ENCODE measurements at places on chromosomes 5 and 9.

DNA sequence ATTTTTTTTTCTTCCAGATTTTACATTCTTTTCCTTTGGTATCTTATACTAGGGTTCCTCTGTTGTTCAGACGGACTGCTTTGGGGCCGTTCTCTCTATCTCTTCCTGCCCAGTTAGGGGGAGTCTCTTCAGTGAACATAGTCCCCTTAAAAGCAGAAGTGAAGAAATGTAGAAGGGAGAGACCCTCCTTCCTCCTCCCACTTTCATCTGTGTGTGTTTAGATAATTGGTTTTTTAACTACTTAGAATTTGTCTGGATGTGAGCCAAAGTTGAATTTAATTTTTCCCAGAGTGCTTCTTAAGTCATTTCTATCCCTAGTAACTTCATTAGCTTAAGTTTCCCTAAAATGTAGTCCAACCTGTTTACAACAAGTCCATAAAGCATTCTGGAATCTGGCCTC, 167.5 kb downstream of the HACD4 start:
- DNase-seq = no peak

GRCh38 chr9:98182069-98182820, 10.2 kb downstream of the CORO2A start:
- no peak for DNase-seq

- DNase-seq = no peak
Measured at GRCh38 chr5:132422720-132423437, 53.4 kb downstream of the SLC22A5 start.

DNA sequence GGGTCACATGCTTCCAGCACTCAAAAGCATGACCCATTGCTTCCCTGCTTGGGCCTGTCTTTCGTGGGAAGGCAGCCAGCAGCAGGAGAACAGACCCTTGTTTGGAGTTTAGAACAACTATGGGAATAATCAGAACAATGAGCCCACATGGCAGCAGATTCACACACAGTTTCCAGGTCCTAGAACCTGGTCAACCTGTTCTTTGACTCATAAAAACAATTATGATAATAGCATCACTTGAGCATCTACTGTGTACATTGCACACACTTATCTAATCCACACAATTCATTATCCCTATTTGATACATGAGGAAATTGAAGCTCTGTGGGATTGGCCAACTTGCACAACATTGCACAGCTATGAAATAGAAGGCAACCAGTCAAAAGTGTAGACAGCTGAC, 41.7 kb downstream of the KLF4 start:
- no peak for DNase-seq

- DNase-seq = no peak
Measured at GRCh38 chr5:67393211-67393610, 196.6 kb upstream of the CD180 start.

DNA sequence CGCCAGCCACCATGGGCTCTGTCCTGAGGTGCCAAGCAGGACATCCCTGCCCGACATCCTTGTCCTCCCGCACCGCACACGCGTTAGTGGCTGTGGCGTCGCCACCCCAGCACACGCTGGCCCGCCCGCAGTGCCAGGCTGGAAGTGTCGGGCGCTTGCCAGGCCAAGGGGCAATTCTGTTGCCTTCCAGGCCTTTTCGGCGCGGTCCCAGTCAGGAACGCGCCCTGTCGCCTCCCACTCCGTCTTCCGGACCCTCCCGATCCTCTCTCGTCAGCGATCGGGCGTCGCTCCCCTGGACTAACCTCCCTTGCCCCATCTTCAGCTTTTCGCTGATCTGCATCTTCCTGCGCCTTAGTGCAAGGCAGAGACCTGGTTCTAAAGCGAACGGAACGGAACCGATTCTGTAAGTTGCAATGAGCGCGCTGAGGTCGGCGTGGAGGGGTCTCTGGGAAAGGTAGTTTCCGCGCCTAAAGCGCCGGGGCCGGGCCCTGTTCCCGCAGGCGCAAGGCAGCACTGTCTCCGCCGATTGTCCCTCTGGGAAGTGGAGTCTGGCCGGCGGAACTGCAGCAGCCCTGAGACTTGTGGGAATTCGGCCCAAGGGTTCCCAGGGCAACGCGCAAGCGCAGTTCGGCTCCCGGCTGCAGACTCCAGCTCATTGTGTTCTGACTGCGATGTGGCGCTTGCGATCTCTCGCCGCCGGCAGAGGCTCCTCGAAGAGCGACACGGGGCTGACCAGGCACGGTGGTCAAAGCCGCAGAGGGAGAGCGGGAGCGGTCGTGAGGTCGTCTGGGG, at the start of gene ZNF454:
ZNF454 (plus strand) TSS at position 630 of the 792 bp plus-strand sequence. CDS start 1,594 bp downstream, outside the sequence.
- DNase-seq = peak; percentile 40

- no peak for DNase-seq
Measured at GRCh38 chr9:134099123-134099761, 31.4 kb upstream of the BRD3 start.

GRCh38 chr5:2175842-2176404, 293.2 kb upstream of the IRX4 start:
- no peak for DNase-seq

GRCh38 chr5:133682451-133682850, 70.1 kb upstream of the FSTL4 start:
- DNase-seq = no peak

DNA sequence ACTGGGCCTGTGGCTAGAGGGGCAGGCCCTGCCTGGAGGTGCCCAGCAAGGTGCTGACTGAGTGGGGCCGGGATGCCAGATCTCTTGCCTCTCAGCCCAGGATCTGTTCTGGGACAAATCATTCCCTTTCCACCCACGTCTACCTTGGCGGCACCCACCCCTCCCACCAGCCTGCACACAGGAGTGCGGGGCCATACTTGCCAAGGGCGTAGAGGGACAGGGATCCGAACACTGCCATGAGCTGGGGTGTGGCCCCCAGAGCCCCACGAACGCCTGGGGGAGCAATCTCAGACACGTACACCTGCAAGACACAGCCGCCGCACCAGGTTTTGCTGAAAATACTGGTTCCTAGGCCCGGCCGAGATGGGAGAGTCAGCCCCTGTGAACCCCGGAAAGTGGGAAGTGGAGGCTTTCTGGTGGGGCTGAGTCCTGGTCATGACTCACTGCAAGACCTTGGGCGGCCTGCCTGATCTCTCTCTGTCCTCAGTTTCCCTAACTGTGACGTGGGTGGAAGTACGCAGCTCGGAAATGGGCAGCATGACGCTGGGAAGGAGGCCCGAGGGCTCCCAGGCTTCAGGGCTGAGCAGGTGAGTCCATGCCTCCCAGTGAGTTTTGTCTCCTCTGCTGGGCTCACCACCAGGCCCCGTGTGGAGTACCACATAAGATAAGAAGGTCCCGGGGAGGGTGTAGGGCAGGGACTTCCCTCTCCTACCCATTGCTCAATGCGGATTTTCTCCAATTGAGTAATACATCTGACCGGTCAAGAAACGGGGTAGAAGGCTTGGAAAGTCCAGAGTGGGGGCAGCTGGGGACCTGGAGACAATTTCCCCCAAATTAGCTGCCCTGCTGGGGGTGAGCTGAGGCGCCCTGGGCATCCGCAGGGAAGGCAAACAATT, 2.6 kb downstream of the SLC2A6 start:
- no peak for DNase-seq

DNA sequence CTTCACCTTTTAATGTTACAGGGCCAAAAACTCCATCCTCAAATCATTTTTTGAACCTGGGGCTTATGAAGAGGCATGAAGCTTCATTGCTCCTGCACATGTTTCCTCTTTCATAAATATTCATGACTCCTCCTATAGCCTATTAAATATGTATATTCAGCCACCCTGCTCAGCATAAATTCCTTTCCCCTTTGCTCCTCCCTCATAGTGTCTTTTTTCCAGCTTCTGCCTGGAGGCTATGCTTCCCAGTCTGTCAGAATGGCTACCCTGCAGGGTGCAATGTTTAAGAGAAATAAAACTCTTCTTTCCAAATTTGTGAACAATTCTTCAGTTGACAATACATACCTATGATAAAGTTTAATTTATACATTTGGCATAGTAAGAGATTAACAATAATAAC, 1082.9 kb upstream of the CDH18 start:
- no peak for DNase-seq

- DNase-seq = no peak
Measured at GRCh38 chr5:141783947-141784296, 94.3 kb downstream of the PCDH1 start.

- DNase-seq = no peak
Measured at GRCh38 chr9:34272101-34272541, 56.9 kb downstream of the KIF24 start.

- DNase-seq = no peak
Measured at GRCh38 chr9:113794721-113795120, 81.4 kb upstream of the ZNF618 start.

Measured in omental fat pad (tissue), 4 donors.